ENCODE measurements at places on chromosomes 6 and 20. TPM values are rescaled to one million over a fixed set of nuclear protein-coding genes. Genes with fewer than 3 reads are reported as not detected.

EPPIN gene
- total RNA-seq: not detected

GNMT gene
- total RNA-seq: not detected

CNR1 gene
- total RNA-seq: not detected

TAAR5 gene
- not detected for total RNA-seq

DDAH2 gene
- 107 TPM for total RNA-seq

MOXD1 gene
- total RNA-seq: not detected

FAM83C gene
- total RNA-seq: 0.37 TPM

POPDC3 gene
- not detected for total RNA-seq

BTBD9 gene
- total RNA-seq: 4.4 TPM

LPIN3 gene
- 8.9 TPM for total RNA-seq

FAM110A gene
- 34.5 TPM for total RNA-seq

PI16 gene
- 0.29 TPM for total RNA-seq

SLC13A3 gene
- total RNA-seq: not detected

DNA sequence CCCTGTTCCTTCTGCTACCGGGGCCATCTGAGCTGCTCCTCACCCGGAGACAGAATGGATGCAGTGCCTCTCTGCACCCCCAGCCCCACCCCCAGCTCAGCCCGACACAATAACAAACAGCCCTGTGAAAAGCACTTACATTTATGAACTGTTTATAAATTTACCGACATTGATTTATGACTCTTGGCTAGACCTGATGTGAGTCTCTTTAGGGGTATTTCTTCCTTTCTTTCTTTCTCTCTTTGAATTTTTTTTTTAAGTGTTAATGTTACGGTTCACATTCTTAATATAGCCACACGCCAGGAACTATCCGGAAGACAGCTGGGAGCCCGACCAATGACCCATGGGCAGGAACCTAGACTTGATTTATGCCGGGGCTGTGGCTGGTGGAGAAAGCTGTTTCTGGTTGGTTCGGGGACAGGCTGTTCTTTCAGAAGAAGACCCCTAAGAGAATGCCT lies 266.3 kb downstream of the CDC5L start:
- no peak for DNase-seq

GRCh38 chr6:90328004-90328403 lies 31.4 kb upstream of the BACH2 start:
- DNase-seq: no peak

DNA sequence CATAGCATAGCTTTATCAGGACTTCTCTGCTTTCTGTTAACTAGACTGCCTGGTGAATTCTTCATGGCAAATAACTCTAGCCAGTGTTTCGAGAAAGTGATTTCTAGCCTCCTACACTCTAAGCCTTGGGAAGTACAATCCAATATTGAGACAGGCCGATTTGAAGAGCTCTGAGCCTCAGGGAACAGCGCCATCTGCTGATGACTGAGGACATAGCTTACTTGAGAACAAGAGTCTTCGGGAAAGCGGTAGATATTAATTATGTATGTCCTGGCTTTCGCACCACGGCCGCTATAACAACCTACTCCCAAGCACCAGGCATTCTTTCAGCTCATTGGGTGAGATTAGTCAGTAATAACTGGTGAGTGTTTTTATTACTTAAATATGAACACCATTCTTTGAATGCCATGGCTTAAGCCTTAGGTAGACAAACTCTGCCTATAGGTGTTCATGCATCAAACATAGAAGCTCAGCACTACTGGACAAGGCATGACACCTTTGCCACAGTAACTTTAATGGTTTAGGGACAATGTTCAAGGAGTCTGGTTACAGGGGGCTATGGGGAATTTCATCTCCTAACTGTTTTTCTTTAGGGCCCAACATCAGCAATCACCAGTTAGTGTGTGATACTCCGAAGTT lies 518.6 kb downstream of the BMP2 start:
- peak; percentile 90 for DNase-seq

GRCh38 chr6:38353310-38354036 lies 286.3 kb downstream of the BTBD9 start:
- no peak for DNase-seq

- DNase-seq: no peak
Observed at GRCh38 chr6:87756858-87757257, 54.8 kb upstream of the AKIRIN2 start.

DNA sequence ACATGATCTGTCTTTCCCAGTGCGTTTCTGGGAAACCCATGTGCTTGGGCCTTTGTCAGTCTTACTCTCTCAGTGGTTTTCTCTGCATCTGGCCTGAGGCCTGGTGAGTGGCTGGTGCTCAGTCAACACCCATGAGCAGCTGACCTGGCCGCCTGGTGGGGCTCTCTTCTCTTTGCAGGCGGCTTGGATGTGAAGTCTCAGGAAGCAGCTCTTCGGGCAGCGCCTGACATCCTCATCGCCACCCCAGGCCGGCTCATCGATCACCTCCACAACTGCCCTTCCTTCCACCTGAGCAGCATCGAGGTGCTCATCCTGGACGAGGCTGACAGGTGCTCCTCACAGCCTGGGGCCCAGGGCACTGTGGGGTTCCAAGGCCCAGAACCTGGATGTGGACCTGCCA lies 10.8 kb downstream of the DDX27 start:
- no peak for DNase-seq

- peak; percentile 26 for DNase-seq
Observed at GRCh38 chr20:5400164-5400762, 83.5 kb upstream of the PROKR2 start.

DNA sequence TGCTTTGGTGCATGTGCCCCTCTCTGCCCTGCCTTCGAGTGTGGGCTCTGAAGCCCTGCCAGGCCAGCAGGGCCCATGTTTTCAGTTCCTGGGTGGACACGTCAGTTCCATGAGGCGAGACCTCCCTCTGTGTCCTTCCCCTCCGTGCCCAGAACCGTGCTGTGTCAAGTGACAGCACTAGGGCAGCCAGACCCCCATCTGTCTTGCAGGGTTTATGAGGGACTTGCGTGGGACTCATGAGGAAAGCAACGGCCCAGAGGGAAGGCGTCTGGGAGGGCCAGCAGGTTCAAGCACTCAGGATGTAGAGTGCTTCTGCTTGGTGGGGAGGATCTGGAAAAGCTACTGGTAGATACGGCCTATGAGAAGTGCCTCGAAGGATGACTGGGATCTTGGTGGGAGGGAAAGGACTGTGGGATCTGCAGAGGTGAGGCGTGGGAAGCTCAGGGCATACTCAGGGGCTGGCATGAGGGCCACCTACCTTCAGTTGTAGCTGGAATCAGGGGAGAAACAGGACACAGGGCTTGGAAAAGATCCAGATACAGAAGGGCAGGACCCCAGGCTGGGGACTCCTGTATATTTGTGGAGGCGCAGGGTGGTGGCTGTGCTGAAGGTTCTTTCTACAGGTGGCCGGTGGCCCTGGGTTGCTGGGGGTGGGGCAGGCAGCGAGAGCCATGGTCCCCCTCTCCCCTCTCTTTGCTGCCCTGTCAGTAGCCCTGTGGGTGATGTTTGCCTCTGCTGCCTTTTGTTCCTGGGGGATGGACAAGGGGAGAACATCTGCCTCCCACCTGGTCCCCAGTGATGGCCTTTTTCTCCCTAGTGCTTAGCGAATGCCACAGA lies 5.5 kb downstream of the NPEPL1 start:
- no peak for DNase-seq

GRCh38 chr20:18728870-18729224 lies 84.7 kb upstream of the SCP2D1 start:
- no peak for DNase-seq

GRCh38 chr6:158993639-158994038 lies 6.4 kb downstream of the RSPH3 start:
- DNase-seq: no peak

DNA sequence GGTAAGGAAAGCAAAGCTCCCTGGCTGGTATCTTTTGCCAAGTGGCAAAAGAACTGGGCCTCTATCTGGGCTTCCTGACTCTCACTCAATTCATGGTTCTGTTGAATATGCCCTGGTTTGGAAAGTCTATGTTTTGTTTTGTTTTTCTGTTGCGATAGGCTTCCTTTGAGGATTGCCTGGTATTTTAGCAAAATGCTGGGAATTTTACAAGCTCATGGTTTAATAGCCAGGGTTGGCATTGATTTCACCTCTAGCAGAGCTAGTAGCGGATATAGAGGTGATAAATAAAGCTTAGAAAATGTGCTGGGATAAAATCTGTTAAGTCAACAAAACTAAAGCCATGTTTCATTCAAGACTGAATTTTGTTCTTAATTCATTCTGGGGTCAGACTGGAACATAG lies 109.9 kb downstream of the RNF144B start:
- DNase-seq: peak; percentile 20

DNA sequence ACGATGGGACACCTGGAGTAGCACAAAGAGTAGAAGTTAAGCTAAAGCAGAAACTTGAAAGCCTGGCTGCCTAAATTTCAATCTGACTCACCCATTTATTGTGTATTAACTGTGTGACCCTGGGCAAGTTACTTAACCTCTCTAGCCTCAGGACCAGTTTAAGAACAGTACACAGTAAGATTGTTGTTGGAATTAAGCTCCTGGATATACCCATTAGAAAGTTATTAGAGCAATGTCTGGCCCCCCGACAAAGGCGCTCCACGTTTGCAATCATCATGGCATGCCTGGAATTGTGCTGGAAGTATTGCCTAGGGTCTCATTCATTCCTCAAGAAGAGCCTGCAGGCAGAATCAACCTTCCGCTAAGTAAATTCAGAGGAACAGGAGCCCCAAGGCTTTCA lies 1.4 kb downstream of the SDC4 start:
- peak; percentile 36 for DNase-seq

DNA sequence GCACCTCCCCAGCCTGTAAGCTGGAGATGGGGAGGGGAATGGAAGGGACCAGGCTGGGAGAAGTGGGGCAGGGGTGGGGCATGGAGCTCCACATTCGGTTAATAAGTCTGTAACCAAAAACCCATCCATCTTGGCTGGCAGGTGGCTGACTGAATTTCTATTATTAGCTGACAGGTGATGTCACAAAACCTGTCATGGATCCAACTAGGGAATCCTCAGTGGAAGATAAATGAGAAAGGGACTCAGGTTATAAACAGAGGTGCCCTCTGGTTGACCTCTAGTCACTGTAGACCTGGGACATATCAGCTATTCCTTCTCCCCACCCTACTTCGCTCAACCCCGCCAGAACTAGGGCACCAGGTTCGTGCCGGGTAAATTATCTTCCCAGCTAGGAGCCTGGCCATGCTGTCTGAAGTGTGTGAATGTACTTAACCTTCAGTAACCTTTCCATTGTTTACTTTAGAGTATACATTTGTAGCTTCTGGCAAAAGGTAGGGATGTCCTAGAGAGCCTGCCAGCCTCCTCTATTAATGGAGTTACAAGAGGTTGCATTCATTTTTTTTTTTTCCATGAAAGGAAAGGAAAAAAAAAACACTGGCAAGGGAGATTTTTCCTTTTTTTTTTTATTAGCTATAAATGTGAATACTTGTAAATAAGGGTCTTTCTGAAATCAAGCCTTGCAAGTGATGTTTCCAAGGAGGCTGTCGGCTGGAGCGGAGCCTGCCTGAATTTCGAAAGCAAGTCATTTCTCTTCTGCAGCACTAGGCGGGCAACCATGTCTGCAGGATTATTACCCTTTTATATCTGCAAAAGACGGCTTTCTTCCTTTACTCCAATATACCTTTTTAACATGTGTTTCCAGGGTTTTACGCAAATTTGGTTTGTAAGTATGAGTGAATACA lies 135.9 kb downstream of the TMEM242 start:
- DNase-seq: peak; percentile 65

DNA sequence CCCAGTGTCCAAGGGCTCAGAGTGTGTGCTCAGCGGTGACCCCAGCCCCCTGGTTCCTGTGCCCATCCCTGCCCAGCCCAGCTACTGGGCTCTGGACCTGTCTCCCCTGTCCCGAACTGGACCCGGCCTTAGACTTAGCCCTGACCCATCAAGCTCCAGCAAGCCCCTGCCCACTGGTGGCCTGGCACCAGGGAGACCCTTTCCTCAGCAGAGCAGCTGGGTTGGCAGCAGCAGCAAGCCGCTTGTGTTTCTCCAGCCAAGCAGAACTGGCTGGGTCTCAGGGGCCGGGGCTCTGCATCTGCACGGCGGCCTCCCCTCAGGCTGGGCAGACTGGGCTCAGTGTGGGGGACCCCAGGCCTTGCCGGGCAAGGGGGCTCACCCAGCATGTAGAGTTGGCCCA lies 801 bp downstream of the SPDEF start:
- no peak for DNase-seq

- no peak for DNase-seq
Observed at GRCh38 chr6:34615574-34616226, 59.6 kb upstream of the SPDEF start.

- no peak for DNase-seq
Observed at GRCh38 chr6:169556758-169557548, 144.9 kb downstream of the WDR27 start.

DNA sequence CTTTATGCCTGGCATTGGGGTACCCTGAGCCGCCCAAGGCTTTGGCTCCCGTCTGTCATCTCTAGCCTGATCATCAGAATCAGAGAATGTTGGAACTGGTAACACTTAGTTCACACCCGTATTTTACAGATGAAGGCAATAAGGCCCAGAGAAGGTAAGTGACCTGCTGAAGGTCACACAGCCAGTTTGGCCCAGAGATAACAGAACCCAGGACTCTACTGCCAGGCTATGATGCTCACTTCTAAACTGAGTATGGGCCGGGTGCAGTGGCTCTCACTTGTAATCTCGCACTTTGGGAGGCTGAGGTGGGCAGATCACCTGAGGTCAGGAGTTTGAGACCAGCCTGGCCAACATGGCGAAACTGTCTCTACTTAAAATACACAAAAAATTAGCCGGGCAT lies 1.8 kb upstream of the TGM6 start:
- no peak for DNase-seq

- DNase-seq: no peak
Observed at GRCh38 chr6:124099520-124099919, 295.9 kb downstream of the NKAIN2 start.

DNA sequence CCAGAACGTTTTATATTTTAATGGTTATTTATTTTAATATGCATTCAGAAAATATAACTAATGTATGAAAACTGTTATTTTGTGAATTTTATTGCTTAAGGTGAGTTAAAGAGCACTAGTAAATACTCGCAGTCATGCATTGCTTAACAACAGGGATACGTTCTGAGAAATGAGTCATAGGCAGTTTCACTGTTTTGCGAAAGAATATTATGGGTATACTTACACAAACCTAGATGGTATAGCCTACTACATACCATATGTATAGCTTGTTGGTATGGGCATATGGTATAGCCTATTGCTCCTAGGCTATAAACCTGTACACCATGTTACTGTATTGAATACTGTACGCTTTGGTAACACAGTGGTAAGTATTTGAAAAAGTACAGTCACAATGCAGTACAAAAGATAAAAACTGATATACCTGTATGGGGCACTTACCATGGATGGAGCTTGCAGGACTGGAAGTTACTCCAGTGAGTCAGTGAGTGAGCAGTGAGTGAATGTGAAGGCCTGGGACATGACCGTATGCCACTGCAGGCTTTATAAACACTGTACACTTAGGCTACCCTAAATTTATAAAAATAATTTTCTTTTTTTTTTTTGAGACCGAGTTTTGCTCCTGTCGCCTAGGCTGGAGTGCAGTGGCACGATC lies 38.5 kb downstream of the ARFGEF2 start:
- no peak for DNase-seq

GRCh38 chr6:15170126-15170525 lies 75.7 kb upstream of the JARID2 start:
- no peak for DNase-seq
